Right ventricle myocardium inferior (tissue), 1 donor: ENCODE measurements at places on chromosomes 4 and X. TPM values are rescaled to one million over a fixed set of nuclear protein-coding genes. Genes with fewer than 3 reads are reported as not detected.

Gene COL25A1
- 0.73 TPM for total RNA-seq

Gene EDA
- total RNA-seq = 12.4 TPM

Gene SGMS2
- total RNA-seq = 23.2 TPM

Gene CRLF2
- not detected for total RNA-seq
